ENCODE measurements at places on chromosomes 1 and 21.

GRCh38 chr1:2598329-2598931 lies 11.9 kb downstream of the PRXL2B start:
- DNase-seq: no peak

GRCh38 chr21:42041711-42042110 lies 29.4 kb upstream of the UMODL1 start:
- DNase-seq: no peak

DNA sequence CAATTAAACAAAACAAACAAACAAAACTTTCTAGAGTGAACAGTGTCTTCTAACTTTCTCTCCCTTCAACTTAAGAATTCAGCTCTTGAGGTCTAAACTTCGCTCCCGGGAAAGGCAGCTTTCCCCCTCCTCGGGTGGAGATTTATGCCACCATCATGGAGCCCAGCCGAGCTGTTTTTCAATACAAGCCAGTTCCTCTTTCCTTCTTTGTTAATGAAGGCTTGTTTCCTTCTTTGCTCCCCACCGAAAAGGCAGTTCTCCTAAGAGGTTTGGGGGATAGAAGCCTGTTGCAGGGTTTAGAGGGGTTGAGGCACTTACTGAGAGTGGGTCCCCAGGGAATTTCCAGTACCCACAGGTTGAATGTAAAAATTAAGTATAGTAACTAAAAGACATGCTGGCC lies 26.5 kb downstream of the OLIG1 start:
- no peak for DNase-seq

DNA sequence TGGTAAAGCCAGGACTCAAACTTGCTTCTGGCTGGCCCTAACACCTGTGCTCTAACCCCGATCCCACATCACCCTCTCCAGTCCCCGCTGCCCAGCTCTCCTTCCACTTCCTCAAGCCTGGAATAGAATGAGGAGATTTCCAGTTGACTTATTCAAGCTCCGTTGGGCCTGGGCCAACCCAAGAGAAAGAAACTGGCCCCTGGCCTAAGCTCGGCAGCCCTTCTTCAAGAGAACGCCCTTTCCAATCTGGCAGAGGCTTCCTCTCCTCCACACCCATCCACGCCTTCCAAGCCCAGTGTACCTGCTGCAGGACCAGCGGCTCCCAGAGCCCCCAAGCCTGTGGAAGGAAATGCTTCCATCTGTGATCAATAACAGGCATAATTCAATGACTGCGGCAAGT lies 51.9 kb downstream of the LRRN2 start:
- DNase-seq: no peak

All from AG09319 (cell line).